ENCODE measurements at places on chromosomes 2 and 18.

GRCh38 chr2:68564426-68564825, 79.0 kb upstream of the PROKR1 start:
- no peak for DNase-seq

GRCh38 chr2:238879043-238879442, 31.2 kb downstream of the TWIST2 start:
- DNase-seq: no peak

DNA sequence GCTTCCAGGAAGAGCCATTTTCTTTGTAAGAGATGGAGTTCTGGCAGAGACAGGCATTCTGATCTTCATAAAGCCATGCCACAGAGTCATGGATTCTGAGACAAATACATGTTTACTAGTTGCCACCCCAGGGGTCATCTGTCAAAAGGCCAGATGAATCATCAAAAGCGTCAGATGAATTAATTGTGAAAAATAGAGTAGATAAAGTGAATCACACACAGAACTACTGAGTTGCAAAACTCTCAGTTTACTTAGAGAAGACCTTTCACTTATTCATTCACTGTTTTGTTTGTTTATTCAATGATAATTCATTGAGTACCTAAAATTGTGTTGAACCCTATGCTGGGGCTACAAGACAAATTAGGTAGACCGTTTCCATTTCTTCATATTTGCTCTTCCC, 157.7 kb upstream of the SERPINE2 start:
- DNase-seq: no peak

DNA sequence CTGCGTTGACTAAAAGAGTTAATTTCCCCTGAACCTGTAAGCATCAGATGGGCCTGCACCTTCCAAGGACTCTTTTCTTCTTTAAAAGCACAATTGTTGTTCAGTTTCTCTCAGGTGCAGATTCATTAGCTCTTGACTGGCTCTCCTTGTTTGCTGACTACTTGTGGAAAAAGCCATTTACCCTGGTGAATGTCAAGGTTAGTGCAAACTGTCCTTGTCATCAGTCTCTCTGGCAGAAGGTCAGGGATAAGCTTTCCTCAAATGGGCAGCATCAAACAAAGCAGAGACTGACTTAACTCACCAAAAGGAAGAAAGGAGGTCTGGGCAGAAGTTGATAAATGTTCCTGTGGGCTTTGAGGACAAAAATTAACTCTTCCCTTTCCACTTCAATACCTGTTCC, 922.7 kb downstream of the BCL11A start:
- no peak for DNase-seq

Data from activated CD4-positive, alpha-beta T cell treated with anti-CD3 and anti-CD28 coated beads, Interleukin-2, amount 50 U/mL, for 24 hours (primary cell).